ENCODE measurements at places on chromosomes 1 and 21.

GRCh38 chr1:9840176-9840575 is 16.4 kb upstream of the CLSTN1 start:
- DNase-seq: peak; percentile 92

GRCh38 chr1:235971571-235972310 is 93.1 kb downstream of the NID1 start:
- DNase-seq: peak; percentile 93

DNA sequence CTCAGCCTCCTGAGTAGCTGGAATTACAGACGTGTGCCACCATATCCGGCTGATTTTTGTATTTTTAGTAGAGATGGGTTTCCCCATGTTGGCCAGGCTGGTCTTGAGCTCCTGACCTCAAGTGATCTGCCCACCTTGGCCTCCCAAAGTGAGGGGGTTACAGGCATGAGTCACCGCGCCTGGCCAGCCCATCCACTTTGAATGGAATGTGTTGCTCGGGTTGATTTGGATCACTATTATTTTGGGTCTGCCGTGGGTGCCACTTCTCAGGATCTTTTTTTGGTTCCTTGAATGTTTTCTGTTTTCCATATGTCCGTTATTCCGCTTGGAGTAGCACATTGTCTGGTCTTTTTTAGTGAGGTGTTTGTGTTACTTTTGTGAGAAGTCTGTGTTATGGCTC is 17.0 kb downstream of the PCNT start:
- no peak for DNase-seq

GRCh38 chr1:185824106-185824505 is 89.9 kb downstream of the HMCN1 start:
- no peak for DNase-seq

DNA sequence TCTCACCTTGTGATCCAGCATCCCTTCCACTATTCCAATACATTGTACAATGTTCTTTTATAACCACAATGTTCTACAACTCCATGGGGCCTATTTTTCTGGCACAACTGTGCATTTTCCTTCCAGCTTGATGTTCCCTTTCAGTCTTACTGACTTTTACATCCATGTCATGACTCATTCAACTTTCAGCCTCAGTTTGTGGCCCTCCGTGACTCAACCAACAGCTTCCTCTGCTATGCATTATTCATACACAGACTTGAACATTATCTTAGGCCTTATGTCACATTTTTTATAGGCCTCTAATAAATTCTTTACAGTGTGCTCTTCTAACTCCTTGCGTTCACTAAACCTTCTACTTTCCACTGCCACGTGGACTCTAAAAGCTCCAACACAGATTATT is 119.4 kb upstream of the PRMT6 start:
- no peak for DNase-seq

DNA sequence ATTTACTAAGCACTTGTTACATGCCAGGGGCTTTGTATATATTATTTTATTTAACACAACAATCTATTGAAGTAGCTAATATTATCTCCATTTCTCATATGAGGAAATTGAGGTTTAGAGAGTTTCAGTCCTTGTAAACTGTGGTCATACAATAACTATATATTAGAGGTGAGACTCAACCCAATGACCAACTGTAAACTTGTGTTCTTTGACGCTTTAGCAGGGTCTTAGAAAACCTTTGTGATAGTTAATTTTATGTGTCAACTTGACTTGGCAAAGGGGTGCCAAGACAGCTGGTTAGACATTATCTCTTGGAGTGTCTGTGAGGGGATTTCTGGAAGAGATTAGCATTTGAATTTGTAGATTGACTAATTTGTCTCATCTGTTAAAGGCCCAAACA is 252.4 kb upstream of the B3GALT2 start:
- DNase-seq: peak; percentile 69
